T-helper 2 cell treated with Interferon-gamma antibody and Interleukin-4, amounts not matched to agents 5 μg/mL and 100 μg/mL, for 36 hours (primary cell): ENCODE measurements at places on chromosomes 1 and 21.
A peak's percentile ranks its signal among the peaks of the same experiment; 100 is the strongest.

- DNase-seq = no peak
Observed at GRCh38 chr1:205387845-205388244, 31.1 kb upstream of the KLHDC8A start.

- no peak for DNase-seq
Observed at GRCh38 chr1:211281320-211282022, 22.3 kb downstream of the RCOR3 start.

GRCh38 chr21:45304945-45305344 lies 17.2 kb upstream of the POFUT2 start:
- no peak for DNase-seq

- DNase-seq = no peak
Observed at GRCh38 chr1:100009458-100009857, 39.7 kb downstream of the SLC35A3 start.

- DNase-seq = peak; percentile 70
Observed at GRCh38 chr1:999725-1000356, at the start of gene HES4. Gene HES4, minus strand, starts transcription at chr1:1000097. Its CDS starts 124 bp downstream, at chr1:999973.
